ENCODE measurements at places on chromosomes 5 and 9.

DNA sequence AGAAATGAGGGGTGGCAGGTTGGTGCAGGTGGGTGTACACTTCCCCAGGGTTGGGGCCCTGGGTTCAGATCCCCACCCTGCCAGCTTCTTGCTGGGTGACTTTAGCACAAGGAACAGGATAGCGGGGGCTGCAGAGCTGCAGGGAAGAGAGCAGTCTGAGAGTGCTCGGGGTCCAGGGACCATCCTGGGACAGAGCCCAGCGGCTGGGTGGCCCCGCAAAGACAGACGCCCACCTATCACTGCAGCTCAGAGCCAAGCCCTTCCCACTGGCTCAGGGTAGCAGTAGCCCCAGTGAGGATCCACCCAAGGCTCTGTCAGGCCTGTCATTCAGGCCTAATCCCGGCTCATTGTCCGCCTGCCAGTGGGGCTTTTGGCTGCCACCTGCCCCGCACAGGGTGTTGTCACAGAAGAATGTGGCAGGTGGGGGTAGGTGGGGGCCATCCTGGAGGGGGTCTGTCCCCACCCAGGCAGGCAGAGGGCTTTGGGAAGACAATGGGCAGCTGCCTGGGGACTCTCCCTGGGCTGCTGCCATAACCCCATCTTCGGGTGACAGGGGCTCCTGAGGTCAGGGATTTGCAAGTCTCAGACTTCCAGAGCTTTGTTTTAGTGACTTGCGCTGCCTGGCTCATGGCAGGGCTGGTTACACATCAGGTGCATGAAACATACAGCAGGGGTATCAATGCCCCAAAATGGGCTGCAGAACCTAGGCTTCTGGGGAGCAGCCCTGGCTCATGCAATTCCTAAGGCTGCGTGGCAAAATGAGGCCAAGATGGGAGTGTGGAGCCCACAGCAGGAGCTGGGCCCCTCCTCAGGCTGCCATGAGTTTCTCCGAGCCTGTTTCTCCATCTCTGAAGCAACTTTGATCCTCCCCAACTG is 52.1 kb downstream of the BARX1 start:
- no peak for DNase-seq

DNA sequence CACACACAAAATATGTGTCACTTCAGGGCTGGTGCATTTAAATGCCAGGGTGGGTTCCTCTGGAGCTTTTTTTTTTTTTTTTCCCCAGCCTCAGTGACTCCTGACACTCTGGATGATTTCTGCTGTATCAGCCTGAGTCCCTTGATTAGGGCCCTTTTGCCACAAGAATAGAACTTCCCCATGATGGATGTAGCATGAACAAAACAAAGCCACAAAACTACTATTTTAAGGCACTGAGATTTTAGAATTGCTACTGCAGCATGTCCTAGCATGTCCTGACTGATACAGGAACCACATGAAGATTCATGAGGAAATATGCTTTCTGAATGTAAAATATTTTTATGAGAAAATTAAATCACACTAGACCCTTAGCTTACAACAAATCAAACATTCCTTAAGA is 13.9 kb upstream of the ADGRD2 start:
- no peak for DNase-seq

- no peak for DNase-seq
These were observed 1695.4 kb upstream of the WWC1 start for GRCh38 chr5:166596043-166596442.

GRCh38 chr5:100697970-100698369 is 162.8 kb downstream of the FAM174A start:
- DNase-seq, result no peak

DNA sequence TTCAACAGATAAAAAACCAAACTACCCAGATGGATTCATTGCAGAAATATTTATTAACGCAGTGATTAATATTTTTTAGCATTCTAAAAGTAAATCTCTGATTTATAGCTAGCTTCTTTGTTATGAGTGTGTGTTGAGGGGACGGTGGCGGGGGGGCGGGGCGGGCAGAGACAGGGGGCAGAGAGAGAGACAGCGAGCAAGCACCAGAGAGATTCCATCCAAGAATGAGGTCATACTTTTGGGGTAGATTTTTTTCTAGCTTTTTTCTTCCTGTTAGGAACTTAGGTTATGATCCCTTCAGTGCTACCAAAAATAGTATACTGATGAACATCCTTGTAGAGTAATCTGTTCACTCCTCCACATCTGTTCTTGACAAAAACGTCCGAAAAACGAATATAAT is 500 bp upstream of the ZNF883 start:
- DNase-seq, result no peak

- no peak for DNase-seq
These were observed 82.6 kb downstream of the KIAA1958 start for GRCh38 chr9:112569186-112569585.

- no peak for DNase-seq
These were observed 110.1 kb downstream of the HACD4 start for GRCh38 chr9:20921362-20921761.

DNA sequence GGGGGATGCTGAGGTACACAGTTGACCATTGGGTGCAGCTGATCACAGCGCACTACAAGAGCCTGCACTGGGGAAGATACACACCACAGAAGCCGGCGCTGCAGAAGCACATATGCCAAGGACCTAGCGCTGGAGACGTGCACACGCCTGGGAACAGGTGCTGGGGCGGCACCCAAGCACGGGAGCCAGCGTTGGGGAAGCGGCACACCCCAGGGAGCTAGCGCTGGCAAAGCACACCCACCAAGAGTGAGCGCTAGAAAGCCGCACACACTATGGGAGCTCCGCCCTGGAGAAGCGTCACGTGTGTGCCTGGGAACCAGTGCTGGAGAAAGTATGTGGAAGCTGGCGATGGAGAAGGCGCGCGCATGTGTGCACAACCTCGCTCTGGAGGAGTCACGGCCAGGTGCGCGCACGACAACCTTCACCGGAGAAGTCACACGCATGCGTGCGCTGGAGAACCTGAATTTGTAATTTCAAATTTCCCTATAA is 4.5 kb downstream of the FANCC start:
- DNase-seq, result peak; percentile 6

DNA sequence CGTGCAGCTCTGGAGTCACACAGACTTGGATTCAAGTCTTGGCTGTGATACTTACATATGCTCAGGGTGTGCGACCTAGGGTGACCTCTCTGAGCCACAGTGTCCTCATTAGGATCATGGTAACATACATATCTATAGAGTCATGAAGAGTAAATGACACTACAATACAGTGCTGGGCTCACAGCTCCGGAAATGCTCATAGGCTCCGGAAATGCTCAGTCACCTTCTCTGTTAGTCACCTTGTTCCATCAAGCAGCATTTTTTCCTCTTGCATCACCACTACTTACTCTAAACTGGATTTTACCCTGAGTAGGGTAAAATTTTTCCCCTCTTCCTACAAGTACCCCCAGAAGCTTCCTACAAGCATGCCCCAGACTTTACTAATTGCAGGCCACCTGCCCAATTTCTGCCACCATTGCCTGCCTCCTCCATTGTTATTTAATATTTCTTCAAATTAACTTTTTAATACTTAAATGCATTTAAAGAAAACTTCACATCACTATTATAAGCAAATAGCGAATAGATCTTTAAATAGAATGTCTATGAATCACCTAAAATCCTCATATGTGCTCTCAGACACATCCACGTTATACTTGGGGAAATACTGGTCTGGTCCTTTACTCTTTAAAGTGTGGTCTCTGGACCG is 147.6 kb upstream of the SPRY4 start:
- DNase-seq, result peak; percentile 98

- no peak for DNase-seq
These were observed 58.8 kb downstream of the BAAT start for GRCh38 chr9:101326035-101326434.
